Stimulated activated CD8-positive, alpha-beta memory T cell treated with anti-CD3 and anti-CD28 coated beads, Interleukin-7, amount 100 ng/mL, for 1 hour (primary cell): ENCODE measurements at places on chromosomes 4 and X.

- DNase-seq, result no peak
These were observed 145.1 kb downstream of the CBR4 start for GRCh38 chr4:168864821-168865541.

DNA sequence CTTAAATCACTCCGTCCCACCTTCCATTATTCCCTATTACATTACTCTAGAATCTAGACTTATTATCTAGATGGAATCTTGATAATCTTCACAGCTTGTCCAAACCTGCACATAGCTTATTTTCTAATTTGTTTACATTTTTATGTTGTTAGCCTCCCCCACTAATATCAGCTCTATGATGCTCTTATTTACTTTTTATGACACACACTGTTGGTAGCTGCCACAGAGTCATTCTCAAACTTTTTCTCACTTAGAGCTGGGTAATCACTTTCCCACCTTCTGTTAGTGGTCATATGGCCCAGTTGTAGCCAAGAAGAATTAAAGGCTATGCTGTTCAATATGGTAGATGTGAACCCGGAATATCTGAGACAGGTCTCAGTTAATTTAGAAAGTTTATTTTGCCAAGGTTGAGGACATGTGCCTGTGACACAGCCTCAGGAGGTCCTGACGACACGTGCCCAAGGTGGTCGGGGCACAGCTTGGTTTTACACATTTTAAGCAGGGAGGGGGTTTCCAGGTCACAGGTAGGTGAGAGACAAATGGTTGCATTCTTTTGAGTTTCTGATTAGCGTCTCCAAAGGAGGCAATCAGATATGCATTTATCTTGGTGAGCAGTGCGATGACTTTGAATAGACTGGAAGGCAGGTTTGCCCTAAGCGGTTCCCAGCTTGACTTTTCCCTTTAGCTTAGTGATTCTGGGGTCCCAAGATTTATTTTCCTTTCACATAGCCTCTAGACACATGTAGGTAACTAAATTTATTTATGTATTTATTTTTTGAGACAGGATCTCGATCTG lies 7.0 kb upstream of the ADGRA3 start:
- DNase-seq, result no peak

DNA sequence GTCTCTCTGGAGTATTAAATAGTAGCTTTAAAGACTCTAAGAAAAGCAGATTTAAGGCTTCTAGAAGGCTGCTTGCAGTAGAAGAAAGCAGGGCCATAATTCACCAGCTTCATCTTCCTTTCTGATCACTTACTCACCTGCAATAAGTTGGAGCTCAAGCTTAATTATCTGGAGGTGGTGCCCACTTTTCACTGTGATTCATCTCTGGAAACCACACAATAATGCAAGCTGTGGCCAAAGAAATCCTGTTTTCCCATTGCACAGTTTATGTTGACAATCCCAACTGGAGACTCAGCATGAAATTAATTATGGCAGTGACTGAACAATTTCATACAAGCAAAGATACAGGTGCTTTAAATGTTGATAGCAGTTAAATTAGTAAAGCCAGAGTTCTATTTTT lies 14.7 kb downstream of the CWH43 start:
- no peak for DNase-seq

GRCh38 chr4:76984127-76984526 lies 34.6 kb downstream of the SEPTIN11 start:
- no peak for DNase-seq

GRCh38 chrX:97787311-97787710 lies 903.6 kb downstream of the RPA4 start:
- DNase-seq, result no peak

- DNase-seq, result no peak
These were observed 32.9 kb upstream of the HGFAC start for GRCh38 chr4:3408793-3409330.

DNA sequence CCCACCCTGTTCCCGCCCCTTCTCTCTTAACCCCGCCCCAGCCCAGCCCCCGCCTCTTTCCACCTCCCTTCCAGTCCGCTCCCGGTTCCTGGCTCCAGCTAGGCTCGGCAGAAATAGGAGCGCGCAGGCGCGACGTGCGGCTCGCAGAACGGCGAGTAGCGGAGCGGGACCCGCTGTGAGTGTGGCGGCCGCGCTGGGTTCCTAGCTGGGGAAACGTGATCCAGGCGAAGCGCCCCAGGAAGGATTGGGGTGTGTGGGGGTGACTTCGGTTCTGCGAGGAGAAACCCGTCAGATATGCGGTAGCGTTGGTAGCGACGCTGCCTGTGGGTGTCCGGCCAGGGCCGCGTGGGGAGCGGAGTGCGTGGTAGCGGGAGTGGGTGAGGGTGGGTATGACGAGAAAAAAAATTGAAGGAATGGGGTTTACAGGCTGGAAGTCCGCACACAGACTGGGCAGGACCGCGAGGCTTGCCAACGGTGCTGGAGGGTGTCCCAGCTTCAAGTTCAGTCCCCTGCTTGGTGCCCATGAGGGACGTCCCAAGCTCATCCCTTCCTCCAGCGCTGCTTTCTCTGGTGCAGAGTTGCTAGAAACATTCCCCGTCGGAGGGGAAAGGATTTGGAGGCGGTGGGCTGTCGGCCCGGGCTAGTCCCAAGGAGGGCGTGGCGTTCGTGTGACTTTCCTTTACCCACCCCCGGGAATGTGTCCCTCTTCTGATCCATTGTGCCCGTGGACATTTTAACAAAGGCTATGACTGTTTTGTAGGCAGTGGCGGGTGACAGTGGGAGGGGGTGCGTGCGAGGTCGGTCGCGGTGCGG lies at the start of gene PRRG1:
TSS of gene PRRG1 (plus strand) at position 144 of the 813 bp plus-strand sequence. CDS start 56,886 bp downstream, outside the sequence.
- DNase-seq, result no peak

GRCh38 chr4:53551958-53552357 lies 39.3 kb downstream of the LNX1 start:
- DNase-seq, result no peak

- no peak for DNase-seq
These were observed 15.2 kb downstream of the RUFY3 start for GRCh38 chr4:70737006-70737405.

- DNase-seq, result no peak
These were observed at the start of gene DCHS2 for GRCh38 chr4:154491341-154492271. Gene DCHS2 (minus strand): TSS chr4:154491799. CDS start chr4:154491355, 444 bp downstream.

GRCh38 chr4:173432430-173432829 lies 33.5 kb upstream of the SCRG1 start:
- DNase-seq, result no peak

GRCh38 chr4:36187723-36188333 lies 56.5 kb downstream of the ARAP2 start:
- DNase-seq, result no peak

GRCh38 chr4:19806865-19807264 lies 444.8 kb upstream of the SLIT2 start:
- no peak for DNase-seq

DNA sequence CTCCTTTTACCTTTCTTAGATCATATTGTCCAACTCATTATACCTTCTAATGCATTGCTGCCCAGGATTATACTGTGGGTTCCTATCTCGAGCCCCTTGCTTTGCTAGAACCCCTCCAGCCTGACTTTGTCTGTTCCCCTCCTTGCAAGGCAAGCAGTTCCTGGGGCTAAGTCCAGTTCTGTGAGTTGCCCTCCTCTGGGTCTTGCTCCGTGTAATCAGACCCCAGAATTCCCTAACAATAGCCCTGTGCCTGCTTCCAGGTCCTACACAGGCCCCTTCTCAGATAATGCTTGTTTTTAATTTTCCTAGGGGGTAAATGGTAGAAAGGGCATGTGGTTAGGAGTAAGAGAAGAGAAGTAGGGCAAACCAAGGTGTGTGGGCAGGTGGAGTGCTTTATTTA lies 145.9 kb downstream of the FSTL5 start:
- no peak for DNase-seq

GRCh38 chr4:165787516-165788274 lies 85.3 kb upstream of the TLL1 start:
- no peak for DNase-seq

DNA sequence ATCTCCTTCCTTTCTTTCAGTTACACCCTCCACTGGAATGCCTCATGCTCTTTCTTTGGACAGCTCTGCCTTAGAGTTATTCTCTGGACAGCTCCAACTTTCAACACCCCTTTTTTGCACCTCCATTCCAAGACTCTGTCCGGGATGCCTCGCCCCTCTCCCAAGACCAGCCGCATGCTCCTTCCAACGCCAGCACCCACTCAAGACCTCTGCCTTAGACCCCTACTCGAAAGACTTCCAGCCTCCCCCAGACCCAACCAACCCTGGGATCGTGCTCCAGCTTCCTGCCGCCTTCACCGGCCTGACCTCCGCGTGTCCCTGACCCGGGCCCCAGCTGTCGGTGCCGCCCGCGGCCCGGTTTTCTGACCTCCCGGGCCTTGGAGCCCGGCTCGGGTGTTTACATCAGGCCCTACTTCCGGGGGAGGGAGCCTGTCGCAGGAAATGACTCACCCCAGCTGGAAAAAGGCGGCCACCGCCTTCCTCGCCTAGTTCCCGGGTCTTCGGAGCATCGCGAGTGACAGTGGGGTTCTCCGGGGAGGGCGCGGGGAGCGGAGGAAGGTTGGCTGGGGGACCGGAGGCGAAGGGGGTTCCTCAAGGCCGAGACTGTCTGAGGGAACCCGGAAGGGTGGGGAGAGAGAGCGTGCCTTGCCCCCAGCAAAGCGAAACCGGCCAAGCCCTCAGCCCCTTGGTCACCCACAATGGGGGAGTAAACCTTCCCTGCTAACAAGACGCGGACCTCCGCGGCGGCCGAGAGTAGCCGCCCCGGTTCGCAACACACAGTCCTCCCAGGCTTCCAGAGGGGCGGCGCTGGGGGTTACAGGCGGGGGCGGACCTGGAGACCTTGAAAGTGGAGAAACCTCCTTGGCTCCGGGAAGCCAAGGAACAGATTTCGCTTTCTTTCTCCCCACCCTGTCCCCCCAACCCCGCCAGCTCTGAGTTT lies at the start of gene WDR45:
TSS of gene WDR45 (minus strand) at position 399 of the 940 bp plus-strand sequence. CDS start 1,792 bp downstream, outside the sequence.
- peak; percentile 50 for DNase-seq

DNA sequence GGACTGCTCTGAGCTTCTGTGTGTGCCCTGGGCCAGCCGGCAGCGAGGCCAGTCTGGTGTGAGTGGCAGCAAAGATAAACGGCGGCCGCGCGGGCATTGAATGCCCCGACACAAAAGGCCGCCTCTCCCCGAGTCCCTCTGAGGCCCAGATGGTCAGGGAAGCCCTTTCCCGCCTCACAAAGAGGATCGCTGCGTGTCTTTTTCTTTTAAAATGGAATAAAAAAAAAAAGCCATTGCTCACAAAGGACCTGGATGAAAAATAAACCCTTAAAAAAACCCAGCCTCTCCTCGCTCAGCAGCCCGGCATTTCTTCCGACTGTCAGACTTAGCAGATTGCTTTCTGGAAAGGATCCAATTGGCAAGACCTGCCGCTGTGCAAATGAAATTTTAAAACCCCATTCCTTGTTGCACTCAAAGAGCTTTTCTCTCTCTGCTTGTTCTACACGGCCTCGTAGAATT lies 578.7 kb downstream of the BCOR start:
- DNase-seq, result no peak

DNA sequence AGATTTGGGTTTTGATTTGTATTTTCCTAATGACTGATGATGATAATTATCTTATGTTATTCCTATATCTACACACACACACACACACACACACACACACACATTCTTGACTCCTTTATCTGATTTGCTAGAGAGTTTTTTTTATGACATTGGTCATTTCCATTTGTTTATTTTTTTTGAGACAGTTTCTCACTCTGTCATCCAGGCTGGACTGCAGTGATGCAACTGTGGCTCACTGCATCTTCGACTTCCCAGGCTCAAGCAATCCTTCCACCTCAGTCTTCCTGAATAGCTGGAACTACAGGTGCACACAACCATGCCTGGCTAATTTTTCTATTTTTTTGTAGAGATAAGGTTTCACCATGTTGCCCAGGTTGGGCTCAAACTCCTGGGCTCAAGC lies 6.7 kb downstream of the ZNF81 start:
- DNase-seq, result no peak

DNA sequence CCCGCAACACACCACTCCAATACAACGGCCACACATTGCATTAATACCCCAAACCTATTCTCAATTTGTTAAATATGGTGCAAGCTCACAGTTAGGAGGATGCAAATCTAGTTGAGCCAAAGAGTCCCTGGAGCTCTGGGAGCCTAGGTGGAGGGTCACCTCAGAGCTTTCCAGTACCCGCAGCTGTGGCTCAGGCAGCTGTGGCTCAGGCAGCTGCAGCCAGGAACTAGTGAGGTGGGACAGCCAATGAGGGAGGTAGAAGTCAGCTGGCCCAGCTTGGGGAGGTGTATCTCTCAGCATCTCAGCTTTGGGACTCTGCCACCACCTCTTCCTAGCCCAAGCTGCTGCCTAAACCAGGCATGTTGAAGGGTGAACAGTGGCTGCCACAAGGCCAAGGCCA lies 36.7 kb upstream of the ARHGAP6 start:
- DNase-seq, result no peak

GRCh38 chr4:114626196-114626595 lies 27.6 kb downstream of the UGT8 start:
- DNase-seq, result no peak
